ENCODE measurements at places on chromosomes 3 and 15.
A peak's percentile ranks its signal among the peaks of the same experiment; 100 is the strongest.

DNA sequence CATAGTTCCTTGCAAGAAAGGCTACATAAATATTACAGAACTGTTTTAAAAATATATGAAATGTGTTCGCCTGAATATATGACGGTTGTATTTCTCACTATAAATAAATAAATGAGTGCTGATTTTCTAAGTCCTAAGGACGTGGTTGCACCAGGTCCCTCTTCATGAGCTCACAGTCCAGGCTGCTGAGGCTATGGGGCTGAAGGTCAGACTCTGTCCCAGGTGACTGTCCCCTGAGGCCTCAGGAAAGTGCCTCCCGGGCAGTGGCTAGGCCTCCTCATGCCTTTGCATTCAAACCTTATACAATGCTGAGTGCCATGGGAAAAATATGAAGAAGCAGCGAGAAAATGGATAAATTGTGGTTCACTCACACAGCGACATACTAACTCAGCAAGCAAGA is 43.5 kb upstream of the SSR3 start:
- DNase-seq, result no peak

DNA sequence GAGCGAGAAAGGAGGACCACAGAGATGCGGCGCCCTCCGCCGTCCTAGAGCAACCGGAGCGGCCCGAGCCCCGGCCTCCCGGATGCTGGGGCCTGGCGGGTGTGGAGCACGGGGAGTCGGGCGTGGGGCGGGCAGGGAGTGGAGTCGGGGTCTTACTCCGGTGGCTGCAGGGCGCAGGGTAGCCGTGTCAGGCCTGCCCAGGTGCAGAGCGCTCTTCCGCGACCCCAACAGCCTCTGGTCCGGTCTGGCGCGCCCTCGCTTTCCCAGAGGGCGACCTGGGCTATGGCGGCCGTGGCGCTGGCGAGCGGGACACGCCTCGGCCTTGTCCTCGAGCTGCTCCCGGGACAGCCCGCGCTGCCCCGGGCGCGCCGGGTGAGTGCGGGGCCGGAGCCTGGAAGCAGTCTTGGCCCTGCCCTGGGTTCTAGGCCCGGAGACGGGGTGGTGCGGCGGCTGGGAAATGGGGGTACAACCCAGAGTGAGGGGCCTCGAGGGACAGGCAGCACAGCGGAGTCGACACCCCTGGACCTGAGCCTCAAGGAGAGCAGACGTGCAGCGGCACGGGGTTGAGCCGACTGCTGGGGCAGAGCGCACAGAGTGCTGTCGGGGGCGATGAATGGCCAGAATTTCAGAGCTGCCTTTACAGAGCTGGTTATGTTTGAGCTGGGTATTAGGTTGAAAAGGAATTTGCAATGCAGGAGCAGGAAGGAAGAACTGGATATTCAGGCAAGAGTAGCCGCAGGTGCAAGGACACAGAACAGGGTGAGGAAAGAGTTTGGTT is at the start of gene ZNF662:
TSS of gene ZNF662 (plus strand) at position 73 of the 778 bp plus-strand sequence. CDS start 1,973 bp downstream, outside the sequence.
- no peak for DNase-seq

DNA sequence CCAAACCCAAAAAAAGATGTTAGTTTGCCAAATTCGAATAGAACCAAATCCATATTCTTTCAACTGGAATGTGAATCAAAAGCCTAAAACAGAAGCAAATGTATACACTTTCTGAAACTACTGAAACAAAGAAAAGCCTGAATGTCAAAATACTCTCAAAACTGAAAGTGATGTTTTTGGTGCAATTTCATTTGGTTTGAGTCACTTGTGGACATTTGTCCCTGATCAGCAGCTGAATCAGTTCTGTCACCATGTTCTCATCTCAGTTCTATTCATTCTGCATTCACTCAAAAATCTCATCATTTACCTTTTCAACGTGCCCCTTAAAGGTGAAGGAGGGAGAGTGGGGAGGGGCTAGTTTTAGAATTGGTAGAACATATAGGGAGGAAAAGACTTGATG is 266.8 kb downstream of the ABHD5 start:
- no peak for DNase-seq

DNA sequence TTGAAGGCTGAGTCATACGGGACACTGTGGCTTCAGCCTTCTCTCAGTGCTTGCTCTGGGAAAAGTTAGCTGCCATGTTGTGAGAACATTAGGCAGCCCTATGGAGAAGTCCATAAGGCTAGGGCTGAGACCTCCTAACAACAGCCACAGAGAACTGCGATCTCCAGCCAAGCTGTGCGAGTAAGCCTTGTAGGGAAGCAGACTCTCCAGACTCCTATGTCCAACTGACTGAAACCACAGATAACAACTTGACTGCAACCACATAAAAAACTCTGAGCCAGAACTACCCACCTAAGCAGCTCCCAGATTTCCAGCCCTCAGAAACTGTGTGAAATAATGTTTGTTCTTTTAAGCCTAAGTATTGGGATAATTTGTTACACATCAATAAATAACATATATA is 40.7 kb downstream of the DENND6A start:
- DNase-seq, result no peak

DNA sequence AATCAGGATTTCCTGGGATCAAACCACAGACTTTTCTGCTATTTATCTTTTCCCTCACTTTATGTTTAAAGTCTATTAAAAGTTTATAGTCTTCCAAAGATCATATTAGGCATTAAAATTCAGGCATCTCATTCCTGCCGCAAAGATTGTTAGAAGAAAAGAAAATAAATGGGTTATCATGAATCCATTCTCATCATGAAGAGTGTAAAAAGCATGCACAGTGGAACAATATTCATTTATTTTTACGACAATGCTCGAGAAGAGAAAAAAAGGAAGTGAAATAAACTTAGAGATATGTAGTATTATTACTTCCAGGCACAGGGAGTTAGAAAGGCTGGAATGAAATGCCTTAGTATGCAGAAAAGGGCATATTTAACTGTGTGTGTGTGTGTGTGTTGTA is 213.7 kb upstream of the PLSCR5 start:
- no peak for DNase-seq

- no peak for DNase-seq
Measured at GRCh38 chr15:63945838-63946298, 100.4 kb downstream of the DAPK2 start.

GRCh38 chr3:150825916-150826377 is 63.0 kb upstream of the SIAH2 start:
- DNase-seq, result no peak

- no peak for DNase-seq
Measured at GRCh38 chr15:70356062-70356860, 258.5 kb upstream of the TLE3 start.

GRCh38 chr3:129286081-129286480 is 7.4 kb downstream of the HMCES start:
- no peak for DNase-seq

GRCh38 chr3:112298781-112299180 is 4.8 kb upstream of the SLC9C1 start:
- no peak for DNase-seq

GRCh38 chr15:89647191-89647851 is 7.9 kb downstream of the KIF7 start:
- peak; percentile 95 for DNase-seq

GRCh38 chr3:46029953-46030543 is 2.8 kb upstream of the XCR1 start:
- no peak for DNase-seq

- no peak for DNase-seq
Measured at GRCh38 chr3:158419820-158420653, 151.0 kb upstream of the MLF1 start.

DNA sequence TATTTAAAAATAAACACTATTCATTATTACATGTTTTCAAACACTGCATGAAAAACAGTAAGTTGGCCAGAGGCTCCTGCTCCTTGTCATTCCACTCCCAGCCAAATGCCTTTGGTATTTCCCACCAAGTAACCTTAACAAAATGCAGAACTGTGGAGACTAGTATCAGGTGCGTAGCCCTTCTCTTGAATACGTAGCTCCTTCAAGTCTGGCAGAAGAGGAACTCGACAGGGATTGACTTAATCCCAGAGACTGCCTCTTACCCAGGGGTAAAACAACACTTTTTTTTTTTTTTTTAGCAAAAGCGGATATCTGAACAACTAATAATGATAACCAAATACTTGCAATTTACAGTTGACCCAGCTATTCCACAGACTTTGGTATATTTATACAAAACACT is 738 bp downstream of the COMMD2 start:
- DNase-seq, result no peak

GRCh38 chr3:39296197-39297077 is 16.6 kb upstream of the CX3CR1 start:
- no peak for DNase-seq

DNA sequence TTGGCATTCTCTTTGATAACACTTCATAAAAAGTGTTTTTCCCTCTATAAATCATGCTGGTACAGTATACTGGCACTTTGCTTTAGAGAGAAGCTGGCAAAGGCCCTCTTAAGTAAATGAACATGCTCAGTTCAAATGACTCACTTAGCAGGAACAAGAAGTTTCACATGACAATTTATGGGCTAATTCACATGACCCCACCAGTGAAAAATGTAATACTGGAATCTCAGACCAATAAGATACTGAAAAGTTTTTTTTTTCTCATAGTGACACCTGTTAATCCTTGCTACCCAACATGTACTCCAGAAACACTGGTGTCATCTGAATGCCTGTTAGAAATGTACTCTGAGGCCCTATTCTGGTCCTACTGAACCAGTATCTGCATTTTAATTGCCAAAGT is 13.9 kb downstream of the BTBD1 start:
- no peak for DNase-seq

- DNase-seq, result no peak
Measured at GRCh38 chr3:119598410-119599098, 869 bp downstream of the PLA1A start.

DNA sequence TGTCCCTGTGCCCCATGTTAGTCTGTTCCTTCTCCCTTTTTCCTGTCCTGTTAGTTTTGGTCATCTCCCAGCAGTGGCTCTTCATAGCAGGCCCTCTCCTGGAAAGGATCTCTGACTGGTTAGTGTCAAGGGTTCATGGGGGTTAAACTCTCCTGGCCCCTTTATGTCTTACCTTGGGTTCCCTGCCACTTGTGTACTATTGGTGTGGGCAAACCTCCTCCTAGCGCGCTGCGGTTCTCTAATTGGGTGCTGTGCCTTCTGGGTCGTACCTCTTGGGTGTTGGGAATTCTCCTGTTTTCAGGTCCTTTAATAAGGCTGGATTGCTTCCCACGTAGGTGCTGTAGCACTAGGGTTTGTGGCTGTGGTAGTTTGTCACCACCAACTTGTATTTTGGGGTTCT is 18.8 kb downstream of the GMPS start:
- no peak for DNase-seq

DNA sequence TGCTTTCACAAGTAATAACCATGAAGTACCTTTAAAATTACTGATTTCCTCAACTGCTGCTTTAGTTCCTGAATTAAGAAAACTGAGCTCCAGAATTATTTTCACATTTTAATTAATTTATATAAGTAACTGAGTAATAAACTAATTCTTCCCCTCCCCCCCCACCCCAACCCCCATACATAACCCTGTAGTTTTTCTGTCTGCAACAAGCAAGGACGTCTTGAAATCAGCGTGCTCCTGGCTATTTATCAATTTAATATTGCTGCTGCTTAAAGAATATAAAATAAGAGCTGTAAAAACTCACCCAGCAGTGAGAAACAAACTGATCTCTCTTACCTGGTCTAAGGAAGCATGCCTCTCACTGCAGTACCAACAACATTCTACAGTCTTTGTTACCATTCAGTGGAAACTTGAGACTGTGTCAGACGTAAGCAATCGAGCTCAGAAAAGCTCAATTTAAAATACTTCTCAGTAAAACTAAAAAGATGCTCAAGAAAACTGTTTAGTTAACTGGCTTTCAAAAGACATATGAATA is 121.0 kb downstream of the TFDP2 start:
- no peak for DNase-seq

DNA sequence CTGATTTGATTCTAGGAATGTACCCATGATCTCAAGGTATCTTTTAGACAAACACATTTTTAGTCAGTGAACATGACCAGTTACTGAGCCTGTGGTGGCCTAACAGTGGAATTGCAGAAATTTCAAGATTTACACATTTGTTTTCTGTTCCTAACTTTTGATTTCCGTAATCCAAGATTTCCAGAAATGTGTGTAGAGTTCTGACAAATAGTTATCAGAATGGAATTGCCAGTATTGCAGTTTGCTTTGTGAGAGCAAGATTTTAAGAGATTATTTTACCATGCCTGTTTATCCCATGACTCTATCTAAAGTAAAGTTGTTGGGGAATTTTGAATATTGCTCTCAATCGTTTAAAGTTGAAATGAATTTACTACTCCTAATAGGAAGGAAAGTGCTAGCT is 11.7 kb upstream of the UTS2B start:
- DNase-seq, result no peak

GRCh38 chr3:160226026-160226907 is 1.0 kb downstream of the C3orf80 start:
- no peak for DNase-seq

- DNase-seq, result no peak
Measured at GRCh38 chr3:120765830-120766493, 23.4 kb downstream of the GTF2E1 start.

DNA sequence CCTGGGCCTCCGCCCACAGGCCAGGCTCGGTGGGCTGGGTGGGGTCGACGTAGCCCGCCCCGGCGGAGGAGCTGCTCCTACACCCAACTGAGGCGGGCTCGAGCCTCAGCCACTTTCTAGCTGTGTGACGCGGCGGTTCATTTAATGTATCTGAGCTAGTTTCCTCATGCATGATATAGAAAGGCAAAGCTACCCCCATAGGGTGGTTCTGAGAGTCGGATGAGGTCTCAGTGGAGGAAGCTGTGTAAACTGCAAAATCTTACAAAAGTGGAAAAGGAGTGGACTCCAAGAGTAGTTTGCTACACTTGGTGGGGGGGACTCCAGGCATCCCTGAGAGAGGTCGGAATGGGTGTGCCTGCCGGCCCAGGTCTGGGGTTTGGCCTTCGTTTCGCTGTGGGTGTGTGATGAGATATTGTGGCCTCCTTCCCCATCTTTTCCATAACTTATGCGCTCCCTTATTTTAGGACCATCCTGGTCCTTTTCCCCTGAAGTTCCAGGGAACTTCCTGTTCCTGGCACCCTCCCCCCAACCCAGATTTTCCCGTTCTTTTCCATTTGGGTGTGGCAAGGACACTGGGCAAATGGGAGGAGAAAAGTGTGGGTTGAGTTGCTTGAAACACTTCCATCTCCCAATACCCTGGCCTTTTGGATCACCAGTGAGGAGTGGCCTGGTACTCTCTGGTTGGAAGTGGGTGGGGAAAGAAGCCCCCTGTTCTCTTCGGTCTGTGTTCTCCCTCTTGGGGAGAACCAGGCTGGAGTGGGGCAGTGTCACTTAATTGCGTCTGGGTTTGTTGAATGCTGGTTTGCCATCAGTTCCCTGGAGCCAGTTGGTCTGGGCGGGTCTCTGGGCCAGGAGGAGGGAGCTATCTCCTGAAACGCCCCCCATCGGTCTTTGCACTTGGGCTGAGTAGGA is 1.1 kb downstream of the PDIA5 start:
- peak; percentile 33 for DNase-seq

DNA sequence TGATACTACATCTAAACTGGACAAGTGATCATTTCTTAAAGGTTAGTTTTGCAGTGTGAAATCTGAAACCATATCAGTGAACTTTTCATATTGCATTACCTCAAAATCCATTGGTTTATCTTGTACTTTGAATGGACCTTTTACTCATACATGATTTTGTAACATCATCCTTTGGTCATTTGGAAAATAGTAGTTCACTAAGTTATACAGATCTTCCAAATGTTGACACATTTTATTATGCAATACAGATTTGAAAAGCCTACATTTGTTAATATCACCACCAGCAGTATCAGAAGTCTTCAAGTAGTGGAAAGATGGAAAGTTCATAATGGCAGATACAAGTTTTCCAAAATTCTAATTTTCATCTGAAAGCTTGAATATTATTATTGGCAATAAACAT is 64.0 kb upstream of the CDV3 start:
- no peak for DNase-seq
